ENCODE measurements at places on chromosomes 12 and 14.

DNA sequence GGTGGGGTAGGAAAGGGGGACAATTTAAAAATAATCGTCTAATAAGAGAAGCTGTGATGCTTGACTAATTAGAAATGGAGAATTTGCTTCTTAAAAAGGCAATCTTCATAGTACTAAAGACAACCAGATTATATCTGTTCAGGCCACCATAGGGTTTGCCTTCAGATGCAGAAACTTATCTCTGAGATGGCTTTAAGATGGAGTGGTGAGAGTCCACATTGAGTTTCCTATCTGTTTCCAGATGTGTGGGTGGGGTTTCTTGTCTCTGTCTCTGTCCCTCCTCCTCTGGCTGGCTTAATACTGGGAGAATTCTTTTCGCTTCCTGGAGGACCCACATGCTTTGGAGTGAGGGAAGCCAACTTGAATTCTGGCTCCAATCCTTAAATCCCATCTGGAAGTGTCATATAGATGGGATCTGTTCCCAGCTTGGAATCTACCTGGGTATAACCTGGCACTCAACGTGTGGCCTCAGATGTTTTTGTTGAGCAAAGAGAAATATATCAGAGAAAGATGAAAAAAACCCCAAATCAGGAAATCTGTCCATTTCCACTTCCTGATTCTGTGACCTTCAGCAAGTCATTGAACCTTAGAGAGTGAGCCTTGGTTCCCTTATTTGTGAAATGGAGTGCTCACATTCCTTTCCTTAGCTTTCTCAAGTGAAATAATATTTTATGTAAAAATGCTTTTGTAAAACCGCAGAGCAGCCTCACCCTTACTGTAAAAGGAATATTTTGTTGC lies 66.4 kb downstream of the CHST11 start:
- DNase-seq: no peak

DNA sequence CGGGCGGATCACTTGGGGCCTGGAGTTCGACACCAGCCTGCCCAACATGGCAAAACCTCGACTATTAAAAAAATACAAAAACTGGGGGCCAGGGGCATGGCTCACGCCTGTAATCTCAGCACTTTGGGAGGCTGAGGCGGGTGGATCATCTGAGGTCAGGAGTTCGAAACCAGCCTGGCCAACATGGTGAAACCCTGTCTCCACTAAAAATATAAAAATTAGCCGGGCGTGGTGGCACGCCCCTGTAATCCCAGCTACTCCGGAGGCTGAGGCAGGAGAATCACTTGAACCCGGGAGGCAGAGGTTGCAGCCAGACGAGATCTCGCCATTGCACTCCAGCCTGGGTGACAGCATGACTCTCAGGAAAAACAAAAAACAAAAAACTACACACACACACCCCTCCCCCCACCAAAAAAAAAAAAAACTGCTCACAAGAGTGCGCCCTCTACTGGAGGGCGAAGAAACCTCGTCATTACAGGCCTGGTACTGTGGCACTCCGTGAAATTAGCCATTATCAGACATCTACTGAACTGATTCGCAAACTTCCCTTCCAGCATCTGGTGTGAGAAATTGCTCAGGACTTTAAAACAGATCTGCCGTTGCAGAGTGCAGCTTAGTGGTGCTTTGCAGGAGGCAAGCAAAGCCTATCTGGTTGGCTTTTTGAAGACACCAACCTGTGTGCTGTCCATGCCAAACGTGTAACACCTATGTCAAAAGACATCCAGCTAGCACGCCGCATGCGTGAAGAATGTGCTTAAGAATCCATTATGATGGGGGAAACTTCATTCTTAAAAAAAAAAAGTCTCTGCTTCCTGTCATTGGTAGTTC lies 7.7 kb downstream of the PPP1R3E start:
- DNase-seq: peak; percentile 33

- no peak for DNase-seq
Measured at GRCh38 chr12:110824342-110824741, 22.4 kb upstream of the CCDC63 start.

- DNase-seq: no peak
Measured at GRCh38 chr12:91349476-91349875, 166.9 kb upstream of the DCN start.

DNA sequence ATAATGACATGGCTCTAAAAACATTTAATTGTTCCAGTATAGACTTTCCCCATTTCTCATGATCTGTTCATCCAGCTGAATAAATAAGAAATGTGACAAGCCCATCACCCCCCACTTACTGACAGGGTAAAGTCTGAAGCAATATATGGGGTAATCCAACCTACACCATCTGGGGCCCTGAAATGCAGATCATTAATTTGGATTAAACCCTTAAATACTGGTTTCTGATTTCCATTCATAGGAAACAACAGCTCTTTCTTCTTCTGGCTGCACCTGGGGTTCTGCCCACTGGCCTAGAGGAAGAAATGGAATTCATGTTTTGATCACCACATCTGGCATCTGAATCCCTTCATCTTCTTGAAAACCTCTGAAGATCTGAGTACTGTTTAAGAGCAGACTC lies 39.3 kb upstream of the ACSM4 start:
- DNase-seq: no peak

GRCh38 chr14:36161776-36162175 lies 14.7 kb downstream of the PTCSC3 start:
- no peak for DNase-seq

GRCh38 chr12:79331870-79332269 lies 358.9 kb downstream of the PAWR start:
- no peak for DNase-seq

DNA sequence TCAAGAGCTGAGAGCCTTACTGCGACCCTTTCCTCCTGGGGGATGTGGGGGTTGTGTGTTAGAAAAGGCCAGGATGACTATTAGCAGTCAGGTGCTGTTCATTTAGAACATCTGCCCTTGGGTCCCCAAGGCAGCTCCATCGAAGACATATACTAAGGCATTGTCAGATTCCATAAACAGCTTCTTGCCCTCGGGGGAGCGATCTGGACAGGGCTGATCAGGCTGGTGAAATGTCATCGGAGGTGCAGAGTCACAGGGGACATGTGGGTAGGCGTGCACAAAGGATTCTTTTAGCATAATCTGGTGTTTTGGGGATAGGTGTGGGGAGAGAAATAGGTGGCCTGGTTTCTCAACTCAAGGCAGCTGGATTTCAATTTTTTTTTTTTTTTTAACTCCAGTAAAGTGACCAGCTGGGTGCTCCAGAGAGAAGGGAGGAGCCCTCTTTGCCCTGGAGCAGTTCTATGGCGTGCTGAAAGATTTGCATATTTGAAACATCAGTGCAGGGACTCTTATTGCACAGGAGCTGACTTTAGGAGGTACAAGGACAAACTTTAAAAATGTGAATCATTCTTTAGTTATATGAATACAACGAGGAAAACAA lies 160.1 kb downstream of the SUDS3 start:
- no peak for DNase-seq

GRCh38 chr14:102492531-102492910 lies 17.1 kb downstream of the ANKRD9 start:
- DNase-seq: no peak

DNA sequence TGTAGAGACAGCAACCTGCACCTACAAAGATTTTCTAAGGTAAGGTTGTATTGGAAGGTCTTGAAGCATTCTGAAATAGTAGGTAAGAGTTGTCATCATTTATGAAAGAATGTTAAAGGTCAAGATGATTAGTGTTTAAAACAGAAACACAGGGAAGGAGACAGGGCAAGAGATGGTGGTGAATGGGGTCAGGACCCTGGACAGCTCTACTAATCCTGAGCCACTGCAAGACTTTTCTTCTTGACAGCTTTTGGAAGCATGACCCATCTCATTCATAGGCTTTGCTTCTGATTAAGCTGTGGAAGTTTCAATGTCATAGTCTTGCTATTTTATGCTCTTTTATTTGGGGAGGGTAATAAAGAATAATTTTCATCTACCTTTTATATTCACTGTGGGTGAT lies 75.5 kb upstream of the CAND1 start:
- DNase-seq: no peak

DNA sequence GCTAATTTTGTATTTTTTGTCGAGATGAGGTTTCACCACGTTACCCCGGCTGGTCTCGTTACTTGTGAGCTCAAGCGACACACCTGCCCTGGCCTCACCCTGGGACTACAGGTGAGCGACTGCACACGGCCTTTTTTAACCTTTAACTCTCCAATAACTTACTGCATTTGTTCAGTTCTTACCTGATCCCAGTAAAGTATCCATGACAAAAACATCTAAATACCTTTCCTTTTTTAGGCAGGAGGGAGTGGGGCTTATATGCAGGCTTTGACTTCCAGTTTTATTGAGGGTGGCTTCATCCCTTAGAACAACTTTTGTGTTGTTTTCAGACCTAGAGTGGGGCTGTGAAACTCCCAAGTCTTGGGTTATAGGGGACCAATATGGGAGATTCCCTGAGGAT lies 68.3 kb downstream of the DENND5B start:
- DNase-seq: no peak

- DNase-seq: no peak
Measured at GRCh38 chr12:132326646-132327045, 2.7 kb downstream of the GALNT9 start.

GRCh38 chr12:103924761-103925641 lies 5.2 kb upstream of the HSP90B1 start:
- DNase-seq: no peak

DNA sequence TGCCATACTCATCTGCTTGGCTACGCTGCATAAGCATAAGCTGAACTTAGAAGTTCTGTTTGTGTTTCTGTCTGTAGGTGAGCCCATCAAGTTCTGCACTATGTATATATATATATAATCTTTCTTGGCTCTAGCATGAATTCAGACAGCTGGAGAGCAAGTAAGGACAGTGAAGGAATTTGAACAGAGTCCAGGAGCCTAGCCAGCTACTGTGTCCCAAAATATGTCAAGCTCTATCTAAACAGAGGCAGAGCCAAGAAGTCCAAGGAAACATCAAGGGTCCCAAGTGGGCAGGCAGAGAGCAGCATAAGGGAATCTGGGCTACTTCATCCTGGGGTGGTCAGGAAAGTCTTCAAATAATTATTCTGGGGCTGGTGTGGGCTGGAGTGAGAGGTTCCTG lies 118.5 kb upstream of the NPAS3 start:
- DNase-seq: no peak

DNA sequence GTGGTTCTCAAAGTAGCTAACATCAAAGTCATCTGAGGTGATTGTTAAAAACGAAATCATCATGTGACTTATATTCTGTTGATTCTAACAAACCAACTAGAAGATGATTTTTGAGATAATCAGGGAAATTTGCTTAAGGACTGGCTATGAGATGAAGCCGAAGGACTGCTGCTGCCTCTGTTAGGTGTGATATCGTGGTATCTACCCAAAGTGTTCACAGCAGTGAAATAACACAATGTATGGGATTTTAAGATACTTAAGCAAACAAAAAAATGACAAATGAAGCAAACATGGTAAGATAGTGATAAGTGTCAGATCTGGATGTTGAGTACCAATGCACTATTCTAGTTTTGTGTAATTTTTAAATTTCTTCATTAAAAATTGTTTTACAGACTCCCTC lies 59.1 kb downstream of the GXYLT1 start:
- DNase-seq: no peak

- DNase-seq: peak; percentile 17
Measured at GRCh38 chr12:132327336-132328171, 1.8 kb downstream of the GALNT9 start.

GRCh38 chr12:34607520-34608195 lies 585.4 kb downstream of the ALG10 start:
- no peak for DNase-seq

GRCh38 chr14:79698298-79698711 lies 513.0 kb downstream of the DIO2 start:
- no peak for DNase-seq

- DNase-seq: no peak
Measured at GRCh38 chr14:99296517-99296916, 24.5 kb upstream of the BCL11B start.

GRCh38 chr12:11581179-11581755 lies 68.2 kb upstream of the ETV6 start:
- peak; percentile 56 for DNase-seq

GRCh38 chr12:24697769-24698168 lies 251.1 kb downstream of the BCAT1 start:
- DNase-seq: no peak

DNA sequence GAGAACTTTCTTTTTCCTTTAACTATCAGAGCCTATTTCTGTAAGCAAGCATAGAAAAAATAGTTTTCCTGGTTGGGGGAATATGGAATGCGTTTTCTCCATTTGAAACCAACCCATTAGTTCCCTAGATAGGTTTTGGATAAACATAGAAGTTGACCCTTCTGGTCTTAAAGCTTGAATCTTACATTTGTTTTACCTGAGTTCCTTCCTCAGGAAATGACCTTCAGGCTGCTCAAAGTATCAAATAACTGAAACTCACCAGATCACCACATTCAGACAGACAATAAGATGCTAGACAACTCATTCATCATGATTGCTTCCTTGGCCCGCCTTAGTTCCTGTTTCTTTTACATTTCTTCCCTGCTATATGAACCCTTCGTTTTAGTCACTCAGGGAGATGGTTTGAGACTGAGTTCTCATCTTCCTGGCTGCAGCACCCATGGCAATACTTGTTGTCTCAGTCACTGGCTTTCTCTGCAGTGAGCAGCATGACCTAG lies 52.2 kb downstream of the LRP6 start:
- DNase-seq: no peak

GRCh38 chr12:75754141-75754540 lies 242.7 kb upstream of the KRR1 start:
- DNase-seq: no peak

DNA sequence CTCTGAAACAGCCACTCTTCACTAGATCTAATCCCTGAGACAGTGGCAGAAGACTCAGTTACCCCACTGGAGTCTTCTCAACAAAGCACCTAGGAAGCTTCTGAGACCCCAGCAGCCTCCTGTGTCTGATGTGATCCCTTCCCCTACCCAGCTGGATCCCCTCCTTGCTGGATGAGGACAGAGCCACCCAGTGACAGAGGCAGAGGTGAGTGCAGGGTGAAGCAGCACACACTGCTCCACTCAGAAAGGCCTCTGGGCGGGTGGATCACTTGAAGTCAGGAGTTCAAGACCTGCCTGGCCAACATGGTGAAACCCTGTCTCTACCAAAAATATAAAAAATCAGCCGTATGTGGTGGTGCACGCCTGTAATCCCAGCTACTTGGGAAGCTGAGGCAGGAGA lies 2.7 kb downstream of the SPRYD3 start:
- DNase-seq: no peak

- DNase-seq: no peak
Measured at GRCh38 chr12:124750149-124750656, 113.5 kb downstream of the SCARB1 start.

GRCh38 chr12:78696267-78696666 lies 168.3 kb upstream of the SYT1 start:
- no peak for DNase-seq

- no peak for DNase-seq
Measured at GRCh38 chr12:124392667-124393413, 97.9 kb downstream of the RFLNA start.

Measured in activated naive CD4-positive, alpha-beta T cell (primary cell).